Activated CD8-positive, alpha-beta memory T cell treated with anti-CD3 and anti-CD28 coated beads for 1 hour (primary cell): ENCODE measurements at places on chromosomes 2 and 18.

- no peak for DNase-seq
Observed at GRCh38 chr2:10366601-10367270, 64.0 kb downstream of the HPCAL1 start.

DNA sequence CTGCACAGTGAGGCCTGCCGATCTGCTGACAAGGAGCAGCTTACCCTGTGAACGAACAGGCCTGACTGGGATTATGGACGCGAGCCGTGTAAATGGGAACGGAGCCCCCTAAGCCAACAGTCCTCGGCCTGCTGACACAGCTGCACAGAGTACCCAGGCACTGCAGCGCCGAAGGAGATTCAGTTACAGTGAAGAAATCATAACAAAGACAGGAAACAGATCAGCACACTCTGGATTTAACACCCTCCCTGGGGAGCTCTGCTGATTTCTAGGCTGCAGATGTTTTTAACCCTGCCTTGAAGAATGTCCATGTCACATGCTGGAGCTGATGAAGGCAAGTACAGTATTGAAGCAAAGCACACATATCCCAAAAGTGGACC, 43.4 kb downstream of the COLEC12 start:
- DNase-seq, result no peak

GRCh38 chr2:47528874-47529273, 125.9 kb downstream of the MSH2 start:
- no peak for DNase-seq

GRCh38 chr18:49682173-49682802, 120.4 kb downstream of the LIPG start:
- DNase-seq, result no peak

DNA sequence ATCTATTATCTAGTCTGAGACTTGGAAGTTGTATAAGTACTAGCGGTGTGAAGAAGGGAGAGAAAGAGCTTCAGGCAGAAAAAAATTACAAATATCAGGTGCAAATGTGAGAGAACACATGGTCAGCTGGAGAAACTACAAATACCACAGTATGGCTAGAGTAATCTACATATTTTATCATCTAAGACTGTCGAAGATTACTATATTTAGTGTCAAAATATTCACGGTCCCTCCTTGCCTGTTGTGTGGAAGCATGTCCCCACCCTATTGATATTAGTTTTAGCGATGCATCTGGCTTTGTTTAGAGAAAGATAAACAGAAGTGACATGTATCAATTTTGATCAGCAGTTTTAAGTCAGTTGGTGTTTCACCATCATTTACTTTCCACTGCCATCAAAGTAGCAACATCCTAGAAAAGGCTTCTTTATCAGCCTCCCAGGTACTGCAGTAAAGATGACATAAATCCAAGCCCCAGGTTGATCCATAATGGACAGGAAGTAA, 90.5 kb upstream of the ITGA4 start:
- DNase-seq, result no peak

- DNase-seq, result no peak
Observed at GRCh38 chr2:174587579-174587978, 10.0 kb downstream of the WIPF1 start.

DNA sequence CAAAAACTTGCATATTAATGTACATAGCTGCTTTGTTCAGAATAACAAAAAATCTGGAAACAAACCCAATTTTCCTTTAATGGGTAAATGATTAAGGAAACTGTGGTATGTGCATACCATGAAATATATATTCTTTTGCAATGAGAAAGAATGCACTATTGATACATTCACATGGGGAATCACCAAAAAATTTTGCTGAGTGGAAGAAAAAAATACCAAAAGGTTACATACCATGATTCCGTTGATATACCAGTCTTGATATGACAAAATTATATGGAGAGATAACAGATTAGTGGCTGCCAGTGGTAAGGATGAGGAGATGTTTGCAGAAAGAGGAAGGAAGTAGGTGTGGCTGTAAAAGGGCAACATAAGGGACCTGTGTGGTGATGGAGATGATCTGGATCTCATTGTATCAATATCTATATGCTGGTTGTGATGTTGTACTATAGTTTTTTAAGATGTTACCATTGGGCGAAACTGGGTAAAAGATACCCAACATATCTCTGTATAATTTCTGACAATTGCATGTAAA, 54.6 kb upstream of the BCL2L11 start:
- DNase-seq, result no peak

- no peak for DNase-seq
Observed at GRCh38 chr2:45919160-45919650, 267.7 kb downstream of the PRKCE start.

- no peak for DNase-seq
Observed at GRCh38 chr2:168241208-168241607, 6.2 kb downstream of the STK39 start.

DNA sequence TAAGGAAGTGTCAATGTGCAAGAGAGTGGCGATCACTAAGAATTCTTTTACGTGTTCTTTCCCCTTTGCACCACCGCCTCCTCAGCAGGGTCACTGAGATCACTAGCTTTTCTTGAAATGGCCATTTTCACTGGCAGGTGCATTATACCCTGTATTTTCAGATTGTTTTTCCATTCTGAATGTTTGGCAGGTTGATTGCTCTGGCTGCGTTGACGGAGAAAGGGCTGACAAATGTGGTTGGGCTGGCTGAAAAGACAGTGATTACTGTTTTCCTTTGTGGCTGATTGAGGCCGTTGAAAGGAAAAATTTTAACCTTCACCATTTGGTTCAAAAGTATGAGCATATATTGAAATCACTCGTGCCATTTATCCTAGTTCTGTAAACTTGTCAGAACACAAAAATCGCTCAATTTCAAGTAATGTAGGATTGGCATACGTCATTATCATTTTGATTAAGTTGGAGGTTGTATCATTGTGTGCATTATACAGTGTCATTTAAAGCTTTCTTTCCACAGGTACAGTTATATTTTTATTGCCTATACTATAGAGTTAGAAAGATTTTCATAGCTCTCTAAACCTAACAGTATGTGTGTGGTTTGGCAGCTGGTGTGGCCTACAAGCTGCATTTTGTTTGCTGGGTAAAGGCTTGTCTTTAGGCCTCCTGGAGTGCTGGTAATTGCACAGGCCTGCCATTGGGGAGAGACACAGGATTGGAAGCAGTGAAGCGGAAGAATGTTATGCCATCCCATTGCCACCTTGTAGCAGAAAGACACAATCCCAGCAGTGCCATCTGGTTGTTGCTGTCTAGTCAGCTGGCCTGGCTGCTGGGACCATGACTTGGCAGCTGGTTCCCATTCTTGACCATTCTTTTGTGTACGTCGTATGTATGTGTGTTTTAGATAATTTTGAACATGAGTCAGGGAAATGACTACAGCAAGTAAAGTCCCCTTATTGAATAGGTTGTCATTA, 36.7 kb downstream of the DYNC1I2 start:
- no peak for DNase-seq

DNA sequence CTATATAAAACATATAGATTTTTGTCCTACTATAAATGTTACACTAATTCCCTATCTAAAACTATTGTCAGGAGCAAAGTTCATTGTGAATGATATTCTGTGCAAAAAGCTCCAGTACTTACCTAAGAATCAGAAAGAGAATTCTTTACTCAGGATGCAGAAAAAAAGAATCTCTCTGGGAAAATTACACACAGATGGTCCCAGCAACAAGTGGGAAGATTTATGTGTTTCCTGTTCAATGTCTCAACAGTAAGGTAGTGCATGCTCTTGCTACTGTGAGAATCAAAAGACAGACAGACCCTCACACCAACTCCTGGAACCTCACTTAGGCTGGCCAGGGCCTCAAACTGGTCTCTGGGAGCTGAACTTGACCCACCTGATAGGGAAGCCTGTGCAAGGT, 11.2 kb upstream of the NAPG start:
- no peak for DNase-seq

GRCh38 chr18:48662011-48662661, 123.3 kb downstream of the CTIF start:
- no peak for DNase-seq
